ENCODE measurements at places on chromosomes 12 and 14. TPM values are rescaled to one million over a fixed set of nuclear protein-coding genes. Genes with fewer than 3 reads are reported as not detected.

Gene C12orf50
- 0.18 TPM for total RNA-seq

DNA sequence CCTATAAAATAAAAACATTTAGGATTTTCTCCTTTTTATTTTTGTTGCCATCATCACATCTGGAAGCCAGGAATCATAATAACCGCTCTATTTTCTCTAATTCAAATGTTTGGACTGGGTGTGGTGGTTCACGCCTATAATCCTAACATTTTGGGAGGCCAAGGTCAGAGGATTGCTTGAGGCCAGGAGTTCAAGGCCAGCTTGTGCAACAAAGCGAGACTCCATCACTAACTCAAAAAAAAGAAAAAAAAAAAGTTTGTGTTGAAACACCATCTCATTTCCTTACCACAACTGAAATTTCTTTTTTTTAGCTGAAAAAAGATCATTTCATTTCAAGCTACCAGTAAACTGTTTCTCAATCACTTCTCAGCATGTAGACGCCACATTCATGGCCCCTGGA lies 8.8 kb upstream of the BAZ1A start:
- DNase-seq: no peak

DNA sequence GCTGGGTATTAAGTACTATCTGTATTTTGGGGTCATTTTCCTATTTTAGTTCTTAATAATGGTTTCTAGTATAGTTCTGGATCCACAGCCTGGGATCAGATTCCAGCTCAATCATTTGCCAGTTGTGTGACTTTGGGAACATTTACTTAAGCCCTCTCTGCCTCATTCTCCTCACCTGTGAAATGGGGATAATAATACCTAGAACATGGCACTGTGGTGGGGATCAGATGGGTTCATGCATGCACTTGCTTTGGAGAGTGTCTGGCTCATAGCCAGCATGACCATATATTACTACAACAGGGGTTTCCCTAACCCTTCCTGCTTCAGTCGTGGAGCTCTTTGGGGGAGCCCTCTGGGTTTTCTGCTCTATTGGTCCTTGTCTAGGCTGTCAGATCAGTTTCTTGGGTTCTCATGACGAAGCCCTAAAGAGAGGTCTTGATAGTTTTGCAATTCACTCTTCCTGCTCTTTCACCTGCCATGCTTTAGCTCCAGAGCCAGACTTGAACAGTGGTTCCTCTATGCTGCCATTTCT lies 34.1 kb upstream of the SMOC1 start:
- DNase-seq: no peak

- no peak for DNase-seq
These were observed 186.6 kb upstream of the OTX2 start for GRCh38 chr14:56996721-56997399.

GRCh38 chr12:92002673-92003382 lies 142.8 kb downstream of the BTG1 start:
- DNase-seq: no peak

Gene RNASE3
- not detected for total RNA-seq

GRCh38 chr14:61355892-61356325 lies 34.5 kb downstream of the PRKCH start:
- peak; percentile 78 for DNase-seq

Gene DGLUCY
- 50.1 TPM for total RNA-seq

DNA sequence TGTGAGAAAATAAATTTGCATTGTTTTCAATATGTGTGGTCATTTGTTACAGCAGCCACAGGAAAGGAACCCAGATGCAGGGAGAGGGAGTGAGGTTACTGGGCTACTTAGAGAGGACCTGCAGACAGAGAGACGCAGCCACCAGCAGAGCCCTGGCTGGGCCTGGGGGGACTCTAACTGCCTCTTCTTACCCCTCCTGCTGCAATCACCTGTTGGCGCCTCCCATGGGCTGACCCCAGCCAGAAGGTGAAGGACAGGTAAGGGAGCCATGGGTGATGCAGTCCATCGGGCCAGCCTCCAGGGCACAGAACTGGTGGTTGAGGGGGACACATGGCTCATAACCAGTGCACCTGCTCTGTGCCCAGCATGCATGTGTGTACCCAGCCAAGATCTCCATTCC lies 15.8 kb upstream of the RBM19 start:
- no peak for DNase-seq

GRCh38 chr14:93195316-93195999 lies 10.3 kb downstream of the LYSET start:
- DNase-seq: no peak

Gene ZNF219
- total RNA-seq: 10.0 TPM

Gene GALNT6
- 2.5 TPM for total RNA-seq

Gene LRRC43
- total RNA-seq: 0.36 TPM

DNA sequence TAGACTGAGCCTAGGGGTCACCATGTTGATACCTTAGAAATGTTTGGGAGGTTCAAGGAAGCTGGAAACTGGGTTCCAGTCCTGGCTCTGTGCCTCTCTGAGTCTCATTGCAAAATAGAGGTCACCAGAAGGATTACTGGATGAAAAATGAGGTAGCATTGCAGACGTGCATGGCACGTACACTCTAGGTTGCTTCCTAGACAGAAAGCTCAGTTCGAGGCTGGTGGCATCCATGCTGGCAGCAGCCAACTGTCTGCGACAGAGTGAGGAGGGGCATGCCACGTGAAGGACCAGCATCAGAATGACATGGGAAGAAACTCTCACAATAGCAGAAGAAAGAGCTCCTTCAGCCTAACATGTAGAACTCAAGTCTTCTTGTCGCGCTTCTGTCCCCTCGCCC lies 4.6 kb upstream of the CYP46A1 start:
- no peak for DNase-seq

GRCh38 chr14:39376667-39377403 lies 55.4 kb downstream of the FBXO33 start:
- no peak for DNase-seq

DNA sequence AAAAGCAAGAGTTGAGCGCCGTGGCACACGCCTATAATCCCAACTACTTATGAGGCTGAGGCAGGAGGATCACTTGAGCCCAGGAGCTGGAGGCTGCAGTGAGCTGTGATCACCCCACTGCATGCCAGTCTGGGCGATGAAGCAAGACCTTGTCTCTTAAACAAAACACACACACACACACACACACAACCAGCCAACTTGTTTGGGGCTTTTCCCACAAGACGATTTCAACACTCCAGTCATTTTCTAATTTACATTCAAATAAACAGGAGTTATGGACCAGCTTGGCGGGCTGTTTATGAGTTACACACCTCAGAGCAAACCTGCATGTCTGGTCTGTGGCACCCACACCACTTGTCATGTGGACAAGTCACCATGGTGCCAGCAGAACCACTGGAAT lies 6.7 kb downstream of the GLTP start:
- no peak for DNase-seq

DNA sequence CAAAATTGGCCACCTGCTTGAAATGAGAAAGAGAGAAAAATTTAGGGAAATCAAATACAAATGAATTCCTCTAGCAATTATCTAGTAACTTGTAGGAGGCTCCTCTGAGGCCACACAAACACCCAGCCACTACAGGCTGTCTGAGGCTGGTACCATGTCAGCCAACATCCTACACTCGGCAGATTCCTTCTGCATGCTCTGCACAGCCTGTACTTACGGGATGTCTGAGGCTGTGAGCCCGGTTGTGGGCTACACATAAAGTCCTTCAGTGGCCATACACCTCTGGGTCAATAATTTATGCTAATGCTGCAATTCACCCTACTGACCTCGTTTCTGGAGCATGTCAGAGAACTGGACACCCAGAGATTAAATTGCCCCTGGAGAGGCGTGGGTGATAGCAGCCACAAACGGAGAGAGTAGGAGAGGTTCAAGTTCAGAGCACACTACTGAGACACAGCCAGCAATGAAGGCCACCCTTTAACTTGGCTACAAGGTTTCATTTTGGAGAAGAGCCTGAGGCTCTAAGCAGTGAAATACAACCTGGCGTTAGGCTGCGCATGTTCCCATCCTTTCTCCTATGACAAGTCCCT lies 28.9 kb downstream of the WSCD2 start:
- DNase-seq: no peak

Gene SLC6A12
- total RNA-seq: not detected

Gene WNT5B
- 0.18 TPM for total RNA-seq

DNA sequence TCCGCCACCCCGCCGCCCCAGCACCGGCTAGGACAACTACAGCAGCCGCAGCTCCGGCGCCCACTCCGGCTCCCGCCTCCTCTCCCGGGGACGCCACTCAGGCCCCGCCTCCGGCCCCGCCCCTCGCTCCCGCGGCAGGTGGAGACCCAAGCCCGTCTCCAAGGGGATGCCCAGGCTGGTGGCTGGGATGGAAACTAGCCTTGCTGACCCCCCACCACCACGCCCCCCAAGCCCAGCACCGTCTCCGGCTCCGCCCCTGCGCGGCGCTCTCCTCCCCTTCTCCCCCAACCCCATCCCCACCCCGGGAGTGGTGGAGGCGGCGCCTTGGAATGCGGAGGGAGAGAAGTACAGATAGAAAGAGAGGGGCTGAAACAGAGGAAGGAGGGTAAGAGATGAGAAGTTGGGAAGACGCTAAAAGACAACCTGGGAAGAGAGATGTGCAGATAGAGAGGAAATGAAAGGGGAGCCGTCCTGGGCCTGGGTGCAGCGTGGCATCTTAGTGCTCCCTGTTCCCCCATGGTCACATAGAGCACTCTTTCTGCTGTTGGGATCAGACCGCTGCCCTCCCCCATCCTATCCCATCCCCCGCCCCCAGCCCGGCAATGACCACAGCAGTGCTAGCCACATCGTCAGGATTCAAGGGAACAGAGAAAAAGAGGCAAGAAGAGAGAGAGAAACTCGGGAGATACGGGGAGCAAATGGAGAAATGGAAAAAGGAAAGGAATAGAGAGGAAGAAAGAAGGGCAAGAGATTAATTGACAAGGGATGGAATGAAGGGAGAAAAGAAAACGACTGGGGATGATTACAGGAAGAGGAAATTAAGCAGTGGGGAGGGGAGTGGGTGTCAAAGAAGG lies at the start of gene ITGA7:
Gene ITGA7 (minus strand): TSS at position 64 of the 854 bp plus-strand sequence. CDS start 222 bp downstream, outside the sequence.
- peak; percentile 72 for DNase-seq

Gene TAS2R42
- not detected for total RNA-seq

- DNase-seq: peak; percentile 97
These were observed at the start of gene NUP107 for GRCh38 chr12:68686595-68687521. NUP107 (plus strand) TSS chr12:68686978; CDS start chr12:68687066, 88 bp downstream.

Gene GPR137C
- 0.51 TPM for total RNA-seq

Gene SOX5
- 1.1 TPM for total RNA-seq

DNA sequence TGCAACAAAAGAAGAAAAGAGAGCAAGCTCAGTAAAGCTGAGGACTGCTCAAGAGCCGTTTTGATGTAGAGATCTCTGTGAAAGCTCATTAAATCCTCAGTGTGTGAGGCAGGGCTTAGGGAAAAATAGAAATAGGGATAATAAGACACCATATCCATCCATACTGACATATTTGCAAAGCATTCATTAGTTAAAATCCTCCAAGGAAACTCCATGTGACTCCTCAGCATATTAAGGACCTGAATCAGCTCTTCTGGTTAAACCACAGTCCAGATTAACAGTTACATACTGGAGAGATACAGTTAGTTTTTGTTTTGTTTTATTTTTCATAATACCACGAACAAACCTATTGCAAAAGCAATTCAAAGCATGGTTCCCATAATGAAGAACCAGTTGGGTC lies 288.2 kb downstream of the PAWR start:
- no peak for DNase-seq

DNA sequence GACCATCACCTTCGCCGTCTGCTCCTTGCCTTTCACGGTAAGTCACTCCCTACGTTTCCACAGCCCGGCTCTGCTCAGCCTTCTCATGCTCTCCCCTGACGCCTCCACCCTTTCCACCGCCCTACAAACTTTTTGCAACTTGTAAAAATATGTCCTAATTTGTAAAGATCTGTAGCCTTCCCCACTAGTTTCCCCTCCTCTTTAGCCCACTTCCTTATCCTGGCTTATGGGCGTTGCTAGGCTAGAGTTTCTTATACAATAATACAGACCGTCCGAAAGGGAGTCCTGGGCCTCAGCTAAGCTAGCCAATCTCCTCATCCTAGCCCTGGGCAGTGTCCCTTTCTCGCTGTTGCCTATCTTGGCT lies 1.2 kb downstream of the PTGER2 start:
- DNase-seq: no peak

- no peak for DNase-seq
These were observed 72.2 kb downstream of the TMEM132C start for GRCh38 chr12:128339126-128339520.

DNA sequence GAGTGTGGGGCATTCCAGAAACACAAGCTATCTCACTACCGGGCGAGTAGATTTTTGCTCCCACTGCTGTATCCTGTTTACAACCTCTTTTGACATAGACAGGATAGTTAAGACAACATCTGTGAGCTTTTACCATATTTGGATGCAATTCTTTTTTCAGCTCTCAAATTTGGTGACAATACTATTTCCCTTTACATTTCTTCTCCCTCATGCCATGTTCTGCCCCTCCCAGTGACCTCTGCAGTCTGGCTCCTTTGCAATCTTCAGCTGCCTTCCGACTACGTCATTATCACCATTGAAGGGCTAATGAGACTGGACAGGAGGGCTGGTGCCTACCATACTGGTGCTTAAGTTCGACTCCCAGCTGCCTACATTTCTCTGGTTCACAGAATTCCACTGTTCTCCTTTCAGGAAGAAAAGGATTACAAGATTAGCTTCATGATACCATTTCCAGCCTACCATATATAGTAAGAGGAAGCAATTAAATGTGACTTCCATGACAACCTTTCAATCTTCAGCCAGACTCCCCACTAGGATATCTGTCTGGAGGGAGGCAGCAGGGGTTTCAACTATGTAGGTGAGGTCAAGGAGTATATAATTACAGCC lies 251.6 kb downstream of the PHLDA1 start:
- DNase-seq: no peak

Gene TBC1D30
- 0.41 TPM for total RNA-seq

Gene OAS3
- total RNA-seq: 76.6 TPM

Gene GPHN
- 14.0 TPM for total RNA-seq

DNA sequence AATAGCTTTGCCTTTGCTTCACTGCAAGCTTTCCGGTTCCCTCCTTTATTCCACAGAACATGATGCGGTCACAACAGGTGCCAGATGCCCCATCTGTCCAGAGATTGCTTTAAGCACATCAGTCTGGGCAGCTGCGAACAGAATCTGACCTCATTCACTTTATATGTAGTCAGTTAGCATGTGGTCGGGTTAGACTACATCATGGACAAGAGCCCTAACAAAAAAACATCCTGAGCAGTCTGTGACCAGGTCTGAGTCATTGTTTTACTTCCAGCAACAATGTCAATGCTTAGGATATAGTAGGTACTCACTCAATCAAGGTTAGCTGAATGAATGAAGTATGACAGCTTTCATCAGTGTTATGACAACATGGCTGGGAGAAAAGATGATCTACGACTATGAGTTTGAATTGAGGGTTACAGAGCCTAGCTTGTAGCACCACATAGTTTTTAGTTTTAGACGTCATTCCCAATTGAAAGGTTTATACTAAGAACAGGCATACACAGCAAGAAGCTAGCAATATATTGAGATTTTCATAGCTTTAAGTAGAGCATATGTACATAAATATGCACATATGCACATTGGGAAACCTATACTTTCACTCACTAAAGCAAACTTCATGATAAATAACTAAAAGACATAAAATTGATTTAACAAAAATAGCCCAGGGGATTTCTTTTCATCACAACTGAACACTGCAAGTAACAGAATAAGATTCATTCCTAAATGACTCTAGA lies 64.2 kb upstream of the TMCC3 start:
- no peak for DNase-seq

- DNase-seq: no peak
These were observed 133.5 kb downstream of the KTN1 start for GRCh38 chr14:55713486-55713885.

Measured in activated naive CD4-positive, alpha-beta T cell treated with anti-CD3 and anti-CD28 coated beads, Interleukin-2, amount 50 U/mL, for 72 hours (primary cell).